ENCODE measurements at places on chromosomes 3 and 15.
A peak's percentile ranks its signal among the peaks of the same experiment; 100 is the strongest.

GRCh38 chr3:15108082-15108545 is 9.2 kb upstream of the RBSN start:
- DNase-seq = peak; percentile 63

GRCh38 chr3:156702367-156702766 is 28.0 kb downstream of the TIPARP start:
- no peak for DNase-seq

GRCh38 chr15:54815556-54815955 is 381.2 kb downstream of the RSL24D1 start:
- no peak for DNase-seq

DNA sequence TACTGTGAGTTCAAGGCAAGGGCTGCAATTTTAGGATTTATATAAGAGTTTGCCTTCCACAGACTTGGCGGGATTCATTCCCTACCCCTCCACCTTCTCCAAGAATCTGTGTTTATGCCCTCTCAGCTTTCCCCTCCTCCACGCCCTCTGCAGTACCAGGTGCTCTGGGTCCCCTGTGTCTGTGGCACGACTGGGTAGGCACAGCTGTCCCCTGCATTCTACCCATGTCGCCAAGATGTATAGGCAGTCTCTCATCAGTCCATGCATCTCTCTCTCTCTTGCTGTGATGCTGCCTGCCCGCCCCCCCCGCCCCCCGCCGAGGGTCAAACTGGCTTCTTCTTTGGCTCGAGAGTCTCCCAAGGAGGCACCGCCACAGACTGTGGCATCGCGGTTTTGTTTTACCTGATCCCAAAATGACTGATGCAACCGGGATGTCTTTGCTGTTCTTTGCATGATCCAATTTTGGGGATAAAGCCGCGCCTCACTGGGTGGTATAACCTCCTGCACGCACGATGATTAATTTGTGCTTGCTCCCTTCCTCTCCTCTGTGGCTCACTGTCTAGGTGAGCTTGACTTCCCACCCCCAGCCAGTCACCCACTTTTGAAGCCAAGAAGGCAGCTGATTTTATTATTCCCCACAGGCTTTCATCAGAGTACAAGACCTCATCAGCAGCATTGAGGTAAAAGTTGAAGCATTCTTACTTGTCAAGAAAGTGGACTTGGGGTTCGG is 43.7 kb downstream of the EFCAB12 start:
- no peak for DNase-seq

GRCh38 chr3:45024542-45025255 is 1.4 kb upstream of the CLEC3B start:
- DNase-seq = no peak

DNA sequence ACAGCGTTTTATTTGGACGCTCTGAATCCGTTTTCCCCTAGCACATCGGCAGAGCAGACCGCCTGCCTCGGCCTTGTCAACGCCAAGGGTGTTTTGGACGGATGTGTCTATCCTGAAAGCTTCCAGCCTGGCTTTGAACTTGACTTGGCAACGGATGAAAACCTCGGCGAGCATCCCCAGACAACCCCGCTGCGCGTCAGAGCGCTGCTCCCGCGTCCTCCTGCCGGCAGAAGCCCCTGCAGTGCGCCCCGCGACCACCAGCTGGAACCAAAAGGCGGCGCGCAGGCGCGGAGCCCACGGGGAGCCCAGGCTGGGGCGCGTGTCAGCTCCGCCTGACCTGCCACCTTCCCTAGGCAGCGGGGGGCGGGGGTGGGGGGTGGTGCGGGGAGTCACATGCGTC is 26.2 kb upstream of the ARL8B start:
- no peak for DNase-seq

- DNase-seq = no peak
These were observed 1.3 kb downstream of the ALPK3 start for GRCh38 chr15:84818261-84819131.

DNA sequence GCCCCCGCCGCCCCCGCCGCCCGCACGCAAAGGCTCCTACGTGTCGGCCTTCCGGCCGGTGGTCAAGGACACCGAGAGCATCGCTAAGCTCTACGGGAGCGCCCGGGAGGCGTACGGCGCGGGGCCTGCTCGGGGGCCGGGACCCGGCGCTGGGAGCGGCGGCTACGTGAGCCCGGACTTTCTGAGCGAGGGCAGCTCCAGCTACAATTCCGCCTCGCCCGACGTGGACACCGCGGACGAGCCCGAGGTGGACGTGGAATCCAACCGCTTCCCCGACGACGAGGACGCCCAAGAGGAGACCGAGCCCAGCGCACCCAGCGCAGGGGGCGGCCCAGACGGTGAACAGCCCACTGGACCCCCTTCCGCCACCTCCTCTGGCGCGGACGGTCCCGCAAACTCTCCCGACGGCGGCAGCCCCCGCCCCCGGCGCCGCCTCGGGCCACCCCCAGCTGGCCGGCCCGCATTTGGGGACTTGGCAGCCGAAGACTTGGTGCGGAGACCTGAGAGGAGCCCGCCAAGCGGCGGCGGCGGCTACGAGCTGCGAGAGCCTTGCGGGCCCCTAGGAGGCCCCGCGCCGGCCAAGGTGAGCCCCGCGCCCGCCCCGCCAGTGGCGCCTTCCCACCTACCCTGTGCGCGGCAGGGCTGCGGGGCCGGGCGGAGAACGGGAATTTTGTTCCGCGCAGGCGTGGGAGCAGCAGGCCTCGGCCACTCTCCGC is 2.4 kb downstream of the SKOR1 start:
- DNase-seq = no peak

- DNase-seq = no peak
These were observed 102.6 kb upstream of the ABI3BP start for GRCh38 chr3:101095693-101096430.

DNA sequence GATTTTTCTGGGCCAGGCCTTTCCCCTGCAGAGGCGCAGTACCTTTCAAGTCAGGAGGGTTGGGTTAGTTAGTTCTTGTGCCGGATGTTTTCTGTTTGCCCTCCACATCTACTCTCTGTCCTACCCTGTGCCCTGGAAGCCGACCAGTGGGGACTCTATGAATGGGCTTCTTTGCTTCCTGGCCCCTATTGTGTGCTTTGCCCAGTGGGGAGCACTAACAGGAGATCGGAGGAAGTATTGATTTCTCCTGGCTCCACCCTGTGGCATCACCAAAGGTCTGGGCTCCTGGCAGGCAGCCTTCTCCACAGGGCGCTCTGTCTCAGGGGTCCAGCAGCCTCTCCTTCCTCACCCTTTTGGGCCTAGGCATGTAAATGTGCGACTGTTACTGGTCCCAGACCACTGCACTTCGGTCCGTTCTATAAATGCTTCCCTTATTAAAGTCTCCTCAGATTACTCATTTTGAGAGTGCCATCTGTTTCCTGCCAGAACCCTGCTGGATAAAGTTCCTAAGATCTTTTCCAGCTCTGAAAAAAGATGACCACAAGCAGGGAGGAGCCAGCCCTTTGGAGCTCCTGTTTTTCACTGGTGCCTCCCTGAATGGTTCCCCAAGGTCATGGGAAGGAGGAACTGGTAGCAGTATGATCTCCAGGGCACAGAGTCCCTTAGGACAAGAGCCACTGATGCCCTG is 44.5 kb downstream of the CTDSPL start:
- DNase-seq = no peak

DNA sequence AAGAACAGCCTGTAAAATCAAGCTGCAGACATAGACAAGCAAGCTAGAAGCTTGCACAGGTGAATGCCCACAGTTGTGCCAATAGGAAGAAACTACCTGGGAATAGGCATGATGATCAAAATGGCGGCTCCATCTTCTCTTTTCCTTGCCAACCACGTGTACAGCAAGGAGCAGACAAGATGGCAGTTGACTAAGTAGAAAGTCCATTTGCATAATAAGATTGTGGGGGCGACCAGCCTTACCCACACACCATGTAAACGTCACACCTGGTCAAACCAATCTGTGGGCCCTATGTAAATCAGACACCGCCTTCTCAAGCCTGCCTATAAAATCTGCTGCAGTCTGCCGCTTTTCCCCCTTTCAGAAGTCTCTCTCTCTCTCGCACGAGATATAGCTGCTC is 25.1 kb upstream of the ANKRD34C start:
- no peak for DNase-seq

DNA sequence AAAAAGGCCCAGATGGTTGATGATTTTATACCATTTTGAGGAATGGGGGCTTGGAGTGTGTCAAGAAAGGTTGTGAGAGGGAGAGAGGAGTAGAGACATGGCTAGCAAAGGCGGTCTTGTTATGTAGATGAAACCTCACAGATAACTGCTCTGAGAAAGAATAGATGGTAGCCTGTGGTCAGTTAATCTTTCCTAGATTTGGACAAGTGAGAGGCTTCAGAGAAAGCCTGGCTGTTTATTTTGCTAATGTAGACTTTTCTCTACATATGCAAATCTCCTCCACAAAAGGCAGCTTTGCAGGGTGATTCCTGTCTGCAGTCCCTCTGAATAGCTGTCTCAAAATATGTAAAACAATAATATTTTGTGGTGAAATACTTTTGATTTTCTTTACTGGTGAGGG is 177.3 kb downstream of the OTOL1 start:
- DNase-seq = no peak

GRCh38 chr15:92808598-92809063 is 91.5 kb upstream of the CHD2 start:
- no peak for DNase-seq

DNA sequence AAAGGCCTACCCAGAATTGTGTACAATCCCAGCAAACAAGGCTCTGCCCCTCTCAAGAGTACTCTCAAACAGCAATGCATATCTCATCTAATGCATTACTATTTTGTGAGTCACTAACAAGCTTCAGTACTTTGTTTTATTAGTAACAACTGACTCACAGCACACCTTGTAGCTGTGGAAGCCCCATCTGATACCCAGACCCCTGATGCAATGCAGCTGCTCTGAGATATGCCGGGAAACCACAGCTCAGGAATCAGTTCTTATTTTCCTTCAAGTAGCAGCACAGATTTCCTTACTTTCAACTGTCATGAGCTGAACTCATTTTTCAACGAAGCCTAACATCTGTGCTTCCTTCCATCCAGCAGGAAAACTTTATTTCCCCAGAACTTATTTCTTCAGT is 37.8 kb downstream of the CCNL1 start:
- DNase-seq = no peak

DNA sequence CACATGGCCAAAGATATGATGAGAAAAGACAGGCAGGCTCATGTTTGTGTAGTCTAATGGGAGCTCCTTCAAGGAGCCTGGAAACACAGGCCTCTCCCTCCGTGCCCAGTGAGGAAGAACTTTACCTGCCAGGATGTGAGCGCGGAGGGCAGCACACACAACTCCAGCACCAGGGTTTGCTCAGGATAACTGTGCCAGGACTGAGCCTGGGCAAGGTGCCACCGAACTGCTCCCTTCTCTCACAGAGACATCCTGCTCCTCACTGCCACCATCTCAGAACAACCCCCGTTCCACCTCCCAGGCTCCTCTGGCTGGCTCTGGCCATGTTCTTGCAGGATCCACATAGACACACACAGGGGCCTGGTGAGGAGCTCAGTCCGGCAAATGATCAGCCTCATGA is 87.4 kb downstream of the NUP210 start:
- no peak for DNase-seq

DNA sequence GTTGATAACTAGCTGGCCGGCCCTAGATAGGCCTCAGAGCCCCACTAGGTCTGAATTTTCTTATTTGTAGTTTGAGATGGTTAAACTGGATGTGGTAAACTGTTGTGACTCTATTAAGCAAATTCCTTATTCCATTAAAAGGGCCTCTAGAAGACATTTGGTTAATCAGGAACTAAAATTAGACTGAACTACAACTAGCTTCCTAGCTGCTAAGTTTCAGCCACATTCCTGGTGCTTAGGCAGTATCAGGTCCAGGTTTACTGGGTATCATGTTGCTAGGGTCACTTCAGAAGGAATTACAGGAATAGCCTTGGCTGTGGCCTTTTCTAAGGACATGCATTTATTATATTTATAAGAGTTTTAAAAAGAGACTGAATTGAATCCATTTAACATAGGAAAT is 136.3 kb downstream of the PLD1 start:
- no peak for DNase-seq

GRCh38 chr3:117557464-117558090 is 848.0 kb downstream of the TUSC7 start:
- no peak for DNase-seq

- DNase-seq = no peak
These were observed 56.5 kb downstream of the CLDN1 start for GRCh38 chr3:190265796-190266195.

DNA sequence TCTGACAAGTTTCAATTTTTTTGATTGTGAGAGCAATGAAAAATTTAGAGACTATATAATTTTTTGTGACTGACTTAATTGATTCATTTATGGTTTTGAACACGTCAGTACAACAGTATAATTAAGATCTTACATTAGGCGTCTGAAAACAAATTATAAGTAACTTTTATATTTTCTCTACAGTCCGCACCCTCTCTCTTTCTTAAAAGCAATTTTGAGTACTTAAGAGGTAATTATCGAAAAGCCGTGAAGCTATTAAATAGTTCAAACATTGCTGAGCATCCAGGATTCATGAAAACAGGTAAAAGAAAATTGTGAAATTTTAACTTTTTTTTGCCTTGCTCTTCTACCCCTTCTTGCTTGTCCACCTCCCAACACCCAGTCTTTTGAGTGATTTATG is 34.9 kb downstream of the CNOT10 start:
- no peak for DNase-seq

GRCh38 chr3:39113291-39113690 is 5.8 kb downstream of the TTC21A start:
- DNase-seq = no peak

DNA sequence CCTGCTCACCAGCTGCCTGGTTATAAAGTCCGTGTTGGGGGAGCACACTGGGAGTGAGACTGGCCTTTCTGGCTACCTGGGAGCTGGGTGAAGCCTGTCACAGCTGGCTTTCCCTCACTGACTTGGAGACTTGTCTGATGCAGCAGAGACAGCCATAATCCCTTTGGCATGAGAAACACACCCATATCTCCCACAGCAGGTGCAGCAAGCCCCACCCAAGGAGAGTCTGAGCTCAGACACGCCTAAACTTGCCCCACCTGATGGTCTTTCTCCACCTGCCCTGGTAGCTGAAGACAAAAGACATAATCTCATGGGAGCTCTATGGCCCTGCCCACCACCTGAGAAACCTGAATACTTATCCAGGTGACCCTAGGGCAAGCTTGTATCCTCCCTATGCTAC is 54.8 kb downstream of the NMD3 start:
- DNase-seq = no peak

DNA sequence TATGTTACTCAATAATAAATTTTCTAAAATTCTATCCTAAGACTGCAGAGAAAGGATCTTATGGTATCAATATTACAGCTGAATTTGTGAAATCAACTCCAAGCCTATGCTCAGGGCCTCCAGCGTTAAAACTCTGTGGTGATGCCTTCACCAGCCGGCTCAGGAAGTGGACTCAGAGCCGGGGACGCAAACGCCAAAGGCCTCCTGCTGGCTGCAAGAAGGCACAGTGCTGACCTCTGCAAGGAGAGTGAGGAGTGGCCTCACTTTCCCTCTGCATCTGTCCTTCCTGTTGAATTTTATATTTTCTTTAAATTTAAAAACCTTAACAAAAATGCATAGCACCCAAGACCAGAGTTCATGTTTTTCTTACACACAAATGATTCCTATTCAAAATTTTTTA is 48.5 kb downstream of the HERC2 start:
- DNase-seq = no peak

DNA sequence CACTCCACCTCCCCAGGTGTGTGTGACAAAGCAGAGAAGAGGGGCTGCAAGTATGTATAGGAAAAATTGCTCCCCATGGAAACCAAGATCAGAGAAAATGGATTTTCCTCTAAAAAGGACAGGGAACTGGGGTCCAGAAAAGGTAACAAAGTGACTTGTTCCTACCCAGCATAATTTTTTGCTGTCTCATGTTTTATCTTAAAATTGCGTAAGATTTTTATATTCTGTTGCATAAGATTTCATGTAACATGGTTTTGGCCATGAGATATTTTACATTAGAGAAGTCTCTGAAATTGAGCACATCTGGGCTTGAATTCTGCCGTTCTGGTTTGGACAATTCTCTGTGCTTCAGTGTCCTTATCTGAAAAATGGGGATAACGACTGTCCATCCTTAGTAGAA is 335.7 kb upstream of the RORA start:
- no peak for DNase-seq
